Psoas muscle (tissue), 8 donors: ENCODE measurements at places on chromosomes 3 and 15.

- no peak for DNase-seq
Measured at GRCh38 chr3:53524566-53524965, 30.2 kb downstream of the CACNA1D start.

- no peak for DNase-seq
Measured at GRCh38 chr15:48785712-48786111, 25.2 kb downstream of the CEP152 start.

GRCh38 chr15:60889006-60889405 lies 340.1 kb downstream of the RORA start:
- DNase-seq = no peak

DNA sequence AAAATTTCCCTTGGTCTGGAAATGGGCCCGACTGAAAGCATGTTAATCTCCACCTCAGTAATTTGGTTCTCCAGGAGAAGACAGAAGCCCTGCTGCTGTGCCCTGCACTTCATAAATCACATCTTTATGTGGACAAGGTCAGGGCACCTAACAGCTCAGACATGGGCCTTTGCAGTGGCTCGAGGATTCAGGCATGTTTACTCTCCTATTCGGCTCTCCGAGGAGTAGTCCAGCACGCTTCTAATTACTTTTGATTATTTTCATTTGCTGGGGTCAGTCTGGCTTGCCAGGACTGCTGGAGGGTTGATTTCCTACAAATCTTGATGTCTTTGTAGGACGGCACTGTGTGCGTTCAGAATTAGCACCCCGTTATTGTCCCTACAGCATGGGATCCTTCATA lies 511.2 kb downstream of the MECOM start:
- DNase-seq = no peak

GRCh38 chr15:98800437-98801233 lies 152.3 kb downstream of the IGF1R start:
- peak; percentile 27 for DNase-seq

- DNase-seq = no peak
Measured at GRCh38 chr15:65069179-65069578, 1.4 kb upstream of the RASL12 start.

GRCh38 chr3:188150982-188151381 lies 3.0 kb upstream of the LPP start:
- no peak for DNase-seq

DNA sequence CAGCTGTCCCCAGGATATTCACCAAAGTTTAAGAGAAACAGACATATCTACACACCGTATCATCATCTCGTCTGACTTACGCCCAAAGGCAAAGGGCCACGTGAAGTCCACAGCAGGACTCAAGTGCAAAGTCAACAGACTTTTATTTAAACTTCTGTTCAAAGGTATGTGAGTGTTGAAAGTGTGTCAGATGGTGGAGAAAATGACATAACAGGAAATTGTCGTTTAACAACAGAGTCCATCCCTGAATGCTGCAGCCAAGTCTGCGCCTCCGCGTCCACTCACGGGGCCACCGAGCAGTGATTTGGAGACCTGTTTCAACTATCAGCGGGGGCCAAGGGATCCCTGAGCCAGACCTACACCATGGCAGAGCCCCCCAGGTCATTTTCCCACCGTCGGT lies 165.6 kb downstream of the XXYLT1 start:
- no peak for DNase-seq

- DNase-seq = no peak
Measured at GRCh38 chr15:70090436-70091296, 7.1 kb downstream of the TLE3 start.

DNA sequence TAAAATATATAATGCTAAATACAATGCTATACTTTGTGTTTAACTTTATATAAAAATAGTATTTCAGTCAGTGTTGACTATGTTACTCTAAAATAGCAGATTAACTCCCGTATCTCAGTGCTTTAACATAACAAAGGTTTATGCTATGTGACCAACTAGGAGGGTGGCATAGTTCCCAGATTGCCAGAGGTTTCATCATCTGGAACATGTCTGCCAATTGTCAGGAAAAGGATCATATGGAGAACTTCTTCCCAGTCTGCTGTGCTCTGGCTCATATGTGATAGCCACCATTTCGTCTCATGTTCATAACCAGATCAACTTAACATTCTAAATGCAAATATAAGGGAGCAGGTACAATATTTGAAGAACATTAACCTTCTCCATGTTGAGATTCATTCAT lies 720.2 kb downstream of the MCTP2 start:
- no peak for DNase-seq

DNA sequence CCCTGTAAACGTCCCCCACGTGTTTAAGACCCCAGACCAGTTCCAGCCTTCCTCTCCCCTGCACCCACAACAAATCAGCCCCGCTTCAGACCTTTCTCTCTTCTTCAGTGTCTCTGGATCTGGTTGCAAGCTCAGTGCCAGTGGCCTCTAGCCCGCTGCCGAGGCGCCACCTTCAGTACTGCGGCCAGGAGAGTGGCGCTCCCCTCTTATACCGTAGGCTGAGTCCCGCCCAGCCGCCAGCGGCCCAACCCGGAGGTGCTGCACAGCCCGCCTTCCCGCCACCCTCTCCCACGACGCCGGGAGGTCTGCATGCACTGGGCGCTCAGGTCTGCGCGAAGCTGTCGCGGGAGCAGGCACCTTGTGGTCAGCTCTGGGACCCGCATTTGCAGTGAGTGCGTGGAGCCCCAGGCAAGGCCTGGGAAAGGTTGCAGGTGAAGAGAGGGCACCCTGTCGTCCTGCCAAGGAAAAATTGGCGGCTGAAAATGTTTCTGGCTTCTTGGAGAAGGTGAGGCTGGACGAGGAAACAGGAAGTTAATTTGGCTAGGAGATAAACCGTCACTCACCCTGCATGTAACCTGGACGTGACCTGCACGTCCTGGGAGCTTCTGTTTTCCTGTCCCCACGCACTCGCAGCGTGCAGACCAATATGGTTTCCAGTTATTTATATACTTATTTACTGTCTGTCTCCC lies at the start of gene C2CD4B:
Gene C2CD4B, minus strand, starts transcription at position 182 of the 689 bp plus-strand sequence. CDS start 301 bp downstream, outside the sequence.
- DNase-seq = peak; percentile 70

- no peak for DNase-seq
Measured at GRCh38 chr15:27573805-27574485, 525.2 kb downstream of the OCA2 start.

DNA sequence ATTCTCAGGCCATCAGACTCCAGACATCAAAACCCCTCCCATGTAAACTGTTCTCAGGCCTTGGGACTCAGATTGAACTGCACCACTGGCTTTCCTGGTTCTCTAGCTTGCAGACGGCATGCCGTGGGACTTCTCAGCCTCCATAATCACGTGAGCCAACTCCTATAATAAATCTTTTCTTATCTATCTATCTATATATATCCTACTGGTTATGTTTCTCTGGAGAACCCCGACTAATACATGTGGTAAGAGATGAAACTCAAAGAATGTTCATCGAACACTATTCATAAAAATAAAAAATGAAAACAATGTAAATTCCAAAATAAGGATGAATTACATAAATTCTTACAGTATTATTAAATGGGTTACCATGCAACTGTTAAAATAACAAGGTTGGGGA lies 84.5 kb upstream of the NTRK3 start:
- DNase-seq = no peak

DNA sequence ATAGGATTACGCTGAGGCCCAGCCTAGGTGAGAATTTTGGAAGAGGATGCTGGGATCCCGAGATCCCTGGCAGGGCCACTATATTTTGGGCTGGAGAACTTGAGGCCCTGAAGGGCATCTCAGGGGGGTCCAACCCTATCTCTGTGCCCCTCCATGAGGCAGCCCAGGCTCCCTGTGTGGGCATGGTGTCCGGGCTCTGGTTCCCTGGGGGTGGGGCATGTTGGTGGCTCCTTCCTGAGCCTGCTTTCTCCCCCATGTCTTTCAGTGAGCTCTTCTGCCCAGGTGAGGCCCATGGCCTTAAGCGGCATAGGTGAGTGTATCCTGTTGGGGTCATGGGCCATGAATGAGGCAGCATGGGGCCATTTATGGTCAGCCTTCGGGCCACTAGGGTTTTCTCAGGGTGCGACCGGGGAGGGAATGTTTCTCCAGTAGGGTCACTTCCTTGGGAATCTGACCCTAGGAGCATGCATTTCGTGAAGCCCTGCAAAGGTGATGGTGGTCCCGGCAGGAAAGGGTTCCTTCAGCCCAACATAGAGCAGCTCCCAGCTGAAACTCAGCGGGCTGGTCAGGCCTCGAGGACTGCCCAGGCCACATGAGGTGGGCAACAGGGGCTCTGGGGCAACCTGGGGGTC lies 191.3 kb downstream of the UBE3A start:
- DNase-seq = peak; percentile 31

GRCh38 chr3:3699407-3699806 lies 99.8 kb upstream of the LRRN1 start:
- no peak for DNase-seq

DNA sequence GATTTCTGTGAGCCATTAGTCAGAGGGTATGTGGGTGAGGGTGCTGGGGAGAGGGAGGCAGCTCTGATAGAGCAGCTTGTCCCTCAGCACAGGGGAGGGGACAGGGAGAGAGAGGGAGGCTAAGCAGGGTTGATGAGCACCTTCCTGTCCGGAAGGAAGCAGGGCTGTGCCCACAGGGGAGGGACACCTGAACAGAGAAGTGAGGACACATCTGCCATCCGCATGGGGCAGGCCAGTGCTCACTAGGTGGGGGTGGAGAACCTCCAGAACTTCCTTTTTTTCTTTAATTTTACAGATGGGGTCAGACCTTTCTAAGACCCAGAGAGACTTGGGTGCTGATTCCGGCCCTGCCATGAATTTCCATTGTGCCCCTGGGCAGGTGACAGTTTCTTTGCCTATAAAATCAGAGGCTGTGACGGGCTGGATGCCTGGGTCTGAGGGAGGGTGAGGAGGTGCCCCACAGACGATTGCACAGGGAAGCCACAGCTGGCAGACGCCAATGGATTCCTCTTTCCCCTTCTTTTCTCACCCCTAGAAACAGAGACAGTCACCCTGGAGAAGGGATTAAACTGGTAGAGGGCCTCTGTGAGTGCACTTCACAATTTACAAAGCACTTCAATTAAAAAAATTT lies 4.1 kb upstream of the TGM5 start:
- DNase-seq = no peak

DNA sequence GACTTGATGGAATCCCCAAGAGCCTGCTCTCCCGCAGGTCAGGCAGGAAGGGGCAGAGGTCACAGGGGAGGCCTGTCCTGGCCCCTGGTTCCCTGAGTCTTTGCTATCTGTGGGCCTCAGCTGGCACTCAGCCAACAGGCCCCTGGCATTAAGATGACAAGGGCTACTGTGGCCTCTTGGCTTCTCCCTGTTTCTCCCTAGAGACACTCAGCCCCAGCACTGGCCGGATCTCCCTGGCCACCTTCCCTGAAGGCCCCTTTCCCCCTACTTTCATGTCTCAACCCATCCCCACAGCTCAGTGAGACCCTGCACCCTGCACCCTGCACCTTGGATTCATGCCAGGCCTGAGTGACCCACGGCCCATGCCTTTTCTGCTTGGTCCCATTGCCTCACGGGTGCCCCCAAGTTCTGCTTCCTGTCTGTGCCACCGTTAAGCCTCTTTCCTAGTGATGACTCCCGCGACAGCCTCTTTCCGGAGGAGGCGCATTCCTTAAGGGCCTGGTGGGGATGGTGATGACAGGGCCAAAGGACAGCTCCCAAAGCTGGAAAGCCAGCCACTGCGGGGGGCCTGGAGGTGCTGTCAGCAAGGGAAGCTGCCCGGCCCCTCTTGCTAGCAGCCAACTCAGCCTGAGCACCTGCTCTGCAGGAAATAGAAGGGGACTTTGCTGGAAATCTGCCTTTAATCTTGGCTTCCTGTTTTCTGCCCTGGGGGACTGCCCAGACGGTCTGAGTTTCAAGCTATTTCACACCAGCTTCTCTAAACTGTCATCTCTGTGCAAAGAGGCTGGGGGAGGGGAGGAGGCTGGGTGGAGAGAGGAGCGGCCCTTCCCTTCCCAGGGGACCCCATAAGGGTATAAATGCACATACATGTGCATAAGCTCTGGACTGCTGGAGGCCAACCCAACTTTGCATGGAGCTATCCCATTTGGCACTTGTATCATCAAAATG lies 4.8 kb upstream of the CSK start:
- DNase-seq = no peak

- no peak for DNase-seq
Measured at GRCh38 chr3:52006017-52006819, 10.5 kb upstream of the RPL29 start.

GRCh38 chr3:109334572-109334971 lies 2.8 kb downstream of the DPPA4 start:
- no peak for DNase-seq

- DNase-seq = no peak
Measured at GRCh38 chr15:66644869-66645268, 57.2 kb upstream of the SMAD6 start.

DNA sequence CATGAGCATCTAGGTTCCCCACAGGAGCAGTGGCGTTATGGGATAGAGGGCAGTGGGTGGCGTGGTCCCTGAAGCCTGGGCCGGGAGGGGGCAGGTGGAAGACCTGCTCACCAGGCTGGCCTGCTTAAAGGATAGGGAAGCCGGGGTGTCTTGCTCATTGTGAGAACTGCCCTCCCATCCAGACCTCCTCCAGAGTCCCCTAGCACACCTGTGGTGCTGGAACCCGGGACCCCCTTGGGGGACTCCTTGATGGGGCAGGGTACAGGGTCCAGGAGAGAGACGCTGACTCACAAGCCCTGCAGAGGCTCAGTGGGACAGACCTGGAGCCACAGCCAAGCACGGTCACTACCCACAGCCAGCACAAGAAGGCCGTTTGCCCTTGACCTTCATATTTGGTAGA lies 2.8 kb upstream of the RHCG start:
- no peak for DNase-seq

- no peak for DNase-seq
Measured at GRCh38 chr3:50815844-50816243, 141.1 kb downstream of the DOCK3 start.

DNA sequence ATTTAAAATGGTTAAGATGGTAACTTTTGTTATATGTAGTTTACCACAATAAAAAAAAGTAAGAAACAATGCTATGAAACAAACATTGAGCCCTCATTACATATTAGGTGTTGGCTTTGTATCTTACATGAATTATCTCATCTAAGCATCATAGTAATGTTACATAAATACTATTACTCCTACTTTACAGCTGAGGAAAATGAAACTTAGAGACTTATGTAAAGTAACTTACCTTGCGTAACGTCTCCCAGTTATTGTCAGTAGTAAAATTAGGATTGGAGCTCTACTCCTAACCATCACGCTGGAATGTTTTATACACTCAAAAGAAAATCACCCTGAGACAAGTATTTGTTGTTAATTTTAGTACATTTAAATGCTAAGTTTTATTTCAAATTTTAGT lies 42.2 kb downstream of the DNAJC13 start:
- DNase-seq = no peak

GRCh38 chr15:34810443-34811129 lies 15.2 kb upstream of the ACTC1 start:
- DNase-seq = no peak

- no peak for DNase-seq
Measured at GRCh38 chr15:29812384-29812694, 9.9 kb downstream of the TJP1 start.
